Right renal pelvis (tissue), 4 donors: ENCODE measurements at places on chromosomes 6 and 20. TPM values are rescaled to one million over a fixed set of nuclear protein-coding genes. Genes with fewer than 3 reads are reported as not detected.

Gene ELOVL5
- polyA plus RNA-seq, result 87.7 TPM

Gene BHLHE23
- polyA plus RNA-seq, result not detected

Gene RAB44
- polyA plus RNA-seq, result 0.06 TPM

Gene CALHM4
- polyA plus RNA-seq, result 0.79 TPM

DNA sequence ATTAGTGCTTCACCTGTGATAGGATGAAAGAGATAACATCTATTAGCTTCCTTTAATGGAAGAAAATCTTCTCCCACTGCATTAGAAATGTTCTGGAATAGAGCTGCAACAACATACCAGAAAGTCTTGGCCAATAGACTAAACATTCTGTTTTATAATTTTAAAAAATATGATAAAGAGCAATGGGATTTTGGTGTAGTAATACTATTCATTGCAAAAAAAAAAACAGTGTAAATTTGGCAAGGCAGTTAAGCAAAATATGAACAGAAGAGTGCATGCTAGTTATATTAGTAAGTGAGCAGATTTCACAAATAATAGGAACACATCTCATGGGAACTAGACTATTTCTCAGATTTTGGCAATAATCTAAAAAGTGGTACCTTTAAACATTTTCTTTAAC lies 43.3 kb downstream of the SOX4 start:
- DNase-seq, result no peak

GRCh38 chr20:12090920-12091319 lies 173.2 kb downstream of the BTBD3 start:
- no peak for DNase-seq

Gene DPPA5
- polyA plus RNA-seq, result not detected

GRCh38 chr6:89792881-89793280 lies 26.7 kb downstream of the MDN1 start:
- DNase-seq, result no peak

GRCh38 chr6:8420031-8420588 lies 15.2 kb downstream of the SLC35B3 start:
- no peak for DNase-seq

- no peak for DNase-seq
Measured at GRCh38 chr6:44263354-44264100, 1.8 kb downstream of the NFKBIE start.

- no peak for DNase-seq
Measured at GRCh38 chr20:38833154-38833856, 27.8 kb downstream of the PPP1R16B start.

DNA sequence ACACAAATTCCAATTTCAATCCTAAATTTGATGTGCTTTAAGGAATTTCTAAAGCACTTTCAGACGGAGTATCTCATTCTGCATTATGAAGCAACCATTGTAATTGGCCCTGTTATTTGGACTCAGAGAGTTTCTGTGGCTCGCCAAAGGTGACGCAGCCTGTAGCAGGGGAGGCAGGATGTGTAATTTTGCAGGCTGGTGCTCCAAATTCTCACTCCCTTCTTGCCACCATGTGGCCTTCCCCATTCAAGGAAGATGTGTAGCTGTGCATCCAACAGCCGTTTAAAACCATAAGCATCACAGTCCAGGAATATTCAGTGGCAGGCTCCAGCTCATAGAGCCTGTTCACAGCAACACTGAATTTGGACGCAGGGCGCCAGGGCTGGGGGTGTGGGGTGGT lies 45.8 kb downstream of the AGPAT4 start:
- DNase-seq, result no peak

GRCh38 chr6:16681260-16681873 lies 79.9 kb downstream of the ATXN1 start:
- no peak for DNase-seq

DNA sequence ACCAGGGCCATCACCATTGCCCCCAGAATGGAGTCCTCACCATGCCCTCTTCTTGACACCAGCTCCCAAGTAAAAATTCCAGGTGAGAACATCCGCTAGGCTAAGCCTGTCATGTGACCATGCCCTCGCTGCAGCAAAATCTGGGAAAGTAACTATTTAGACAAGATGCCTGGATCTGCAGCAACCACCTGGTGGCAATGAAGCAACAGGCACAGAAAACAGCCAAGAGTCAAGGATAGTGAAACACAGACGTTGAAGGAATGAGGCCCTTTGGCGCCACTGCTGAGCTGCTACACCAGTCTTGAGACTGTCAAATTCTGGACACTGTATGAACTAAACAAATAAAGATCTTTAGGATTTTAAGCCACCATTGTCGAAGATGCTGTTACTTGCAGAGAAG lies 30.1 kb upstream of the TGM6 start:
- DNase-seq, result no peak

GRCh38 chr6:149933036-149933435 lies 8.8 kb upstream of the ULBP2 start:
- DNase-seq, result no peak

Gene ZC3H12D
- 0.53 TPM for polyA plus RNA-seq

Gene NKX2-2
- polyA plus RNA-seq, result not detected

DNA sequence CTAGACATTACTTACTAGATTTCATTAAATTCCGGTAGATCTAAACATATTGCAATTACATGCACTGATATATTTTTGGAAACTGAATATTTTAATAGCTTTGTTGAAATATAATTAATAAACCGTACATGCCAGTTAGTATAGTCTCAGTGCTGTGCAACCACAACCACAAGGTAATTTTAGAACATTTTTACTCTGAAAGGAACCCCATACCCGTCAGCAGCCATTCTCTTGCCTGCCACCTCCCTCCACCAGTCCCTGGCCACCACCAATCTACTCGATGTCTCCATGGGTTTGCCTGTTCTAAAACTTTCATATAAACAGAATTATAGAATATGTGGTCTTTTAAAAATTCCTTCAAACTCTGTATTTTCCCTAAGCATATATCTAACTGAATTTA lies 293.9 kb downstream of the THBS2 start:
- DNase-seq, result no peak

Gene CCR6
- 0.08 TPM for polyA plus RNA-seq

DNA sequence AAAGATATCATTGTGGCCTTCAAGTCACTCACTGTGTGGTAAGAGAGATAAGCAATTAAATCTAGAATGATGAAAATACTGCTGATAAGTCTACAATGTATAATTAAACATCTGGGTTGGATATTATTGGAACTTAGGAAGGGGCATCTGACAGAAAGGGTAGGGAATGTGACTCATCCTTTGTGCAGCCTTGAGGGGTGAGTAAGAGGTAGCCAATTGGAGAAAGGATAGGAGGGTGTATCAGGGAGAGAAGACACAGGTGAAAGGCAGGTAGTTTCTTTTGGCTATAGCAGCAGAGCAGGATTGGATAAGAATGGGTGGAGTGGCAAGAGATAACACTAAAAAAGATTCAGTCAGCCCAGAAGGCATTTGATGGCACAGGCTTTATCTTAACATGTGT lies 182.0 kb downstream of the COL21A1 start:
- DNase-seq, result no peak

- DNase-seq, result no peak
Measured at GRCh38 chr6:32842690-32843089, 1.2 kb downstream of the PSMB8 start.

DNA sequence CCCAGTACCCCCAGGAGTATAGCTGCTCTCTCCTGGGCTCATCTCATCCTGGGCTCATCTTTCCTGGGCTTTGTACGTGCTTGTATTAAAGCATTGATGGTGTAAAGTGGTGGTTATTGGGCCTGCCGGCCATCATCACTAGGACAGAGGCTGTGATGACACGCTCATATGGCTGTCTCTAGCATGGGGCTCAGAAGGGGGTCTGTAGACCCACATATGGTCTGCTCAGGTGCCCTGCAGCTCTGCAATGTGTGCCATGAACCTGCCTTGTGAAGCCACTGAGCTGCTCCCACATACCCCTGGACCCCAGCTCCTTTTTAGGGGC lies 143.4 kb downstream of the CDC5L start:
- no peak for DNase-seq

GRCh38 chr20:3515379-3516170 lies 44.8 kb downstream of the ATRN start:
- DNase-seq, result no peak
